ENCODE measurements at places on chromosomes 2 and 18.

GRCh38 chr2:65393743-65394422 lies 38.5 kb downstream of the SPRED2 start:
- DNase-seq = no peak

DNA sequence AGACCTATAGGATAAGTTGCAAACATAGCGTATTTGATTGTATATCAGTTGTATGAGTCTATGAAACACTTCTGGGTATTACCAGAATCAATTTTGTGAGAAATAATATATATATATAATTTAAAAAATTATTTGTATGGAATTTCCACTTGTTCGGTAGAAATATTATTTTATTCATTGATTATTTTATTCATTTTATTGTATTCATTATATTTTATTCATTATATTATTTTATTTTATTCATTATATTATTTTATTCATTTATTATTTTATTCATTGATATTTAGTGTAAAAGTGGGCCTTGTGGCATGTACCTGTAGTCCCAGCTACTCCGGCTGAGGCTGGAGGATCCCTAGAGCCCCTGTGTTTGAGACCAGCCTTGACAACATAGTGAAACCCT lies 268.9 kb downstream of the ZNF407 start:
- DNase-seq = no peak

DNA sequence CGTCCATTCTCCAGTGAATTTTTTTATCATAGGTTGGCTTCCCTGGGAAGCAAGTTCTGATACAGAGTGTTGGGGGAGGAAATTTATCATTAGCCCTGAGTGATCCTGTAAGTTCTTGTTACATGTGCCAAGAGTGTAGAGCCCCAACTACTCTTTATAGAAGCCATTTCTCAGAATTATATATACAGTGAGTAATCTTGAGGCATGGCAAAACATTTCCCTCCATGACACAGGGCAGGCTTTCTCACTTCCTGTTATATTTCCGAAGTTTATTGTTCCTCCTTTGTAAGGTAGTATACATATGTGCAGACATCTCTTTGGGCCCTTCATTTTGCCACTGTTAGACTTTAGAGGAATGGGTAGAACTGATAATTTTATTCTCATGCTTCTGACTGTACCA lies 484.7 kb upstream of the NRXN1 start:
- DNase-seq = no peak

GRCh38 chr2:88669482-88670214 lies 21.8 kb upstream of the RPIA start:
- no peak for DNase-seq

GRCh38 chr18:29501952-29502351 lies 1325.0 kb upstream of the CDH2 start:
- no peak for DNase-seq

- no peak for DNase-seq
These were observed 170.7 kb downstream of the MYO1B start for GRCh38 chr2:191415858-191416257.

GRCh38 chr2:62293151-62293489 lies 97.2 kb downstream of the B3GNT2 start:
- DNase-seq = no peak

DNA sequence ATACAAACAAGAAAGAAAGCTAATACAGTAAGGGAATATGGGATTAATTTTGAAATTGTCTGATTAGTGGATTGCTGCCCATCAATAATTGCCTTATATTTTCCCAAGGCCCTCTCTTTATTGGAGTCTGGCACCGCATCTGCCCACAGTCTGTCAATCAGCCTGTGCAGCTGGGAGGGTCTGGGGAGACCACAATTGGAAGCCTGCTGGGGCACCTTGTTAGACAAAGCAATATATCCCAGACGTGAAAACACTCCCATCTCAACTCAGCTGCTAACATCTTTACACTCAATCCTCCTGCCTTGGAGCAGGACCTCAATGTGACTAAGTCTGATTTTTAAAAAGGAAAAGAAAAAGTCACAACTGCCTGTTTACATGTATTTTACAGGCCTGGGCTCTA lies 258.6 kb downstream of the SRBD1 start:
- DNase-seq = no peak

GRCh38 chr2:222611684-222612083 lies 44.2 kb downstream of the FARSB start:
- no peak for DNase-seq

GRCh38 chr2:162365392-162365791 lies 21.5 kb downstream of the GCA start:
- DNase-seq = no peak

GRCh38 chr2:240308111-240308651 lies 127.3 kb upstream of the GPC1 start:
- DNase-seq = no peak

All from left ventricle myocardium inferior (tissue), 1 donor.